Glomerular endothelial cell (primary cell): ENCODE measurements at places on chromosomes 16 and 17. TPM values are rescaled to one million over a fixed set of nuclear protein-coding genes. Genes with fewer than 3 reads are reported as not detected.

The TNFRSF13B gene
- total RNA-seq = not detected in 2 replicates

The DPEP1 gene
- 1.8 TPM in 1 of 2 replicates, not detected in the other for total RNA-seq

The EMC8 gene
- total RNA-seq = 44.5 and 48.7 TPM in 2 replicates

The SLFN14 gene
- total RNA-seq = 0.18 TPM in 1 of 2 replicates, not detected in the other

The CLEC18C gene
- not detected in 2 replicates for total RNA-seq
